Activated effector memory CD4-positive, alpha-beta T cell treated with Interleukin-2 at 50 U/mL for 16 hours (primary cell): ENCODE measurements at places on chromosomes 2 and 18.

DNA sequence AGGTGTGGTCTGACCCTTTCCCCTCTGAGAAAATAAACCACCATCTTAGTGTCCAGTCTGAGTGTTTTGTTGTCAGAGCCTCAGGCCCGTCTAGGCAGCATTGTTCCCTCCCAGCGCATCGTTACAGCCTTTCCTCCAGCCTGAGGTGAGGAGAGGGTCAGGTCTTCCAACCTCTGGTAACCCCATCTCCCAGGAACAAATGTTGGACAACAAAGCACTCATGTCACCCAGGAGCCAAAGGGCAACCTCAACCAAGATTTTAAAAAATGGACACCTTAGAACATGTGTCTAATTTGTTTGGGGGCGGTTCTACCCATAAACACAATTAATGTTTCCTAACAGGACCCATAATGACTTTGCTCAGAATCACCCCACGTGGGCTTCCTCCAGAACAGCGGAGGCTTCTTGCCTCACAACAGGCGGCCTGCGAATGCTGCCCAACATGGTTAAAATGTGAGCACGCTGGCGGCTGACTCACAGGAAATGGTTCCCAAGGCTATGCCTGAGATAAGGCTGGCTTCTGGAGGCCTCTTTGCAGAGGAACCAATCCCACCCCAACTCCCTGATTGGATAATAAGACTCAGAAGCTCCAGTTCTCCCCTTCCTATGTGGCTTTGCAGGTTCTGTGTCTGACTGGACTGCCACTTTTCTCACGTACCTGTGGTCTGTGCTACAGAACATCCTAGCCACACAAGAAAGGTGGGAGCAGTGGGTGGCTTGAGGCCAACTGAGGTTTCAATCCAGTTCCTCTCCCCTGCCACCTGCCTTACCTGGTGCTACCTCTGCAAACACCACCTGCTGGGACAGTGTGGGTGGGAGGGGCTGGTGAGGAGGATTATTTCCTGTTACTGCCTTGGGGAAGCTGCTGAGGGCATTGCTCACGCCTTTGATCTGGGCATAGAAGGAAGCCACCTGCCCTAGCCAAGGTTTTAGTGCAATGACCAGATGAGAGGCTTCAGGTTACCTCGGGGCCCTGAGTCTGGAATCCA is 108.8 kb downstream of the B3GNT2 start:
- peak; percentile 20 for DNase-seq

GRCh38 chr2:47026748-47027534 is 111.3 kb upstream of the MCFD2 start:
- no peak for DNase-seq

GRCh38 chr2:105744909-105745853 is at the start of gene NCK2:
TSS of gene NCK2 (plus strand) at chr2:105744912. CDS start at chr2:105855064, 110,152 bp downstream.
- DNase-seq, result peak; percentile 30

GRCh38 chr2:18432999-18433398 is 127.5 kb downstream of the RDH14 start:
- DNase-seq, result no peak

- DNase-seq, result no peak
Measured at GRCh38 chr2:15136639-15137038, 424.5 kb downstream of the NBAS start.

DNA sequence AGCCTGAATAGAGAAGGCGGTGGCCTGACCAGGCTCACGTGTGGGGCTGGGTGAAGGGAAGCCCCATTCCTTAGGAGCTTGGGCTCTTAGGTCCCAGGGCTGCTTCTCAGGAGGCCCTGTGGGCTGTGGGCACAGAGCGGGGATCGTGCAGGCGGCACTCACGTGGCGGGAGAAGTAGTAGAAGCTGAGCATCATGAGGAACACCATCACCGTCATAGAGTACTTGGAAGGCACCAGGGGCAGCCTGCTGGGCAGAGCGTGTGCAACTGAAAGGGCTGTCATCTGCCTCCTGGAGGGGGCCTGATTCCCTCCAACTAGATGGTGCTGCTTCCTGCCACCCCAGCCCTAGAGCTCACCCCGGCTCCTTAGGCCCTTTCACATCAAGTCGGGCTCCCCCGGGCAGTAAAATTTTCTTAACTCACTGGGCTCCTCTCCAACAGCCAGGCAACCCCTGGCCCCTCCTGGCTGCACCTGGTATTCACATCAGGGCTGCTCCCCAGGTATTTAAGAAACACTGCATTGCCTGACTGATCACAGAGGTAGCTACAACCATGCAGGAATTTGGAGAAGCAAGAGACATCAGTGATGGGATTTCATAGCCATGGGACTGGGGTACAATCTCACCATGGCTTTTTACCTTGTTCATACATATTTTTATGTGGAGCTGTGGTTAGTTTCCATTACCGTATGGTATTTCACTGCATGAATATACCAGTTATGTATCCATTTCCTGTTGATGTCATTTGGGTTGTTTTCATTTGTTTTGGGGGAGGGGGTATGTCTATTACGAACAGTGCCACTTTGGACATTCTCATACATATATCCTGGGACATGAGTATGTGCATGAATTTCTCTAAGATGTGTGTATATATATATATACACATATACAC is 32.9 kb downstream of the CENPO start:
- DNase-seq, result no peak

GRCh38 chr2:23381084-23381483 is 3.9 kb upstream of the KLHL29 start:
- DNase-seq, result no peak

GRCh38 chr18:77062518-77063003 is 70.0 kb downstream of the MBP start:
- DNase-seq, result peak; percentile 63

DNA sequence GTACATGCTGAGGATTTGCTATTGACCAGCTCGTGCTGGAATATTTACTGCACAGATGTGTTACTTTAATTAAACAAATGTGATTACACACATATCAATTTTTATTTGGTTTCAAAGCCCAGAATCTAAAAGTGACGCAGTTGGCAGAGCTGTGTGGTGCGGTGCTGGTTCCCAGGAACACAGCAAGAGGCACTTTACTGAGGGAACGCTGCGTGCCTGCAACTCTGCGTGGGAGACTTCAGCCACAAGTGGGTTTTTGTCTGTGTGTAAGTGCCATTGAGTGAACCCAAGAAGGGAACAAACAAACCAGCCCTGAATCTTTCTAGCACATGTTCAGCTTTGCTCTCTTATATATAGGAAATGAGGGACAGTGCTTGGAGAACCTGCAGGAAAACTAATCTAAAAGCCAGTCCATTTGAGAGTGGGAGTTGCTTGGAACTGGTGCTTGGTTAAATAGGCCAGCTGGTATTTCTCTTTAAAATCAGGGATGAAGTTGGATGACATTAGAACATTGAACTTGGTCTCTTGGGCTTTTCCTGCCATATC is 196.6 kb upstream of the CELF4 start:
- no peak for DNase-seq

DNA sequence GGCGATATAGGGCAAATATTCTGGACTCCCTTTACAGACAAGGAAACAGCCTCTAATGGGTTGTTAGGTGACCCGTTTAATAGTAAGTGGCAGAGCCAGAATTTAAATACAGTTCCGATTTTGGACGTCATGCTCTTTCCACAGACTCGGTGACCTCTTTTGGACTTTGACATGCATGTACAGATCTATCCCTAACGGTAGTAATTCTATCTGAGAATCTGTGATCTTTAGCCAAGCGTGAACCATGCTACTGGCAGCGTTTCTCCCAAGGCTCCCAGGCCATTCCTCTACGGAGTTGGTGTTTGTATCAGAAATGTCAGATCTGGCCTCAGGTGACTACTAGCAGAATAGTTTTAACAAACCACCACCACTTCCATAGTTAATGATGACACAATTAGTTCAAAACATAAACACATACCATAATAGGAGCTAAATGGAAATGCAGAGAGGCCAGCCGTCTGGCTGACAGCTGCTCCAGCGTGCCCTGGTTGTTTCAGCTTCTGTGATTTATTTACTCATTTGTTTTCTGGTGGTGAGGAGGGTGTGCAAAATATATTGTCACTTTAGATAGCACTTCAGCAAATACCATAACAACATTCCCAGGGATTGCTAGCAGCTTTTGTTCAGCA is 304.6 kb upstream of the LYPD1 start:
- DNase-seq, result no peak

DNA sequence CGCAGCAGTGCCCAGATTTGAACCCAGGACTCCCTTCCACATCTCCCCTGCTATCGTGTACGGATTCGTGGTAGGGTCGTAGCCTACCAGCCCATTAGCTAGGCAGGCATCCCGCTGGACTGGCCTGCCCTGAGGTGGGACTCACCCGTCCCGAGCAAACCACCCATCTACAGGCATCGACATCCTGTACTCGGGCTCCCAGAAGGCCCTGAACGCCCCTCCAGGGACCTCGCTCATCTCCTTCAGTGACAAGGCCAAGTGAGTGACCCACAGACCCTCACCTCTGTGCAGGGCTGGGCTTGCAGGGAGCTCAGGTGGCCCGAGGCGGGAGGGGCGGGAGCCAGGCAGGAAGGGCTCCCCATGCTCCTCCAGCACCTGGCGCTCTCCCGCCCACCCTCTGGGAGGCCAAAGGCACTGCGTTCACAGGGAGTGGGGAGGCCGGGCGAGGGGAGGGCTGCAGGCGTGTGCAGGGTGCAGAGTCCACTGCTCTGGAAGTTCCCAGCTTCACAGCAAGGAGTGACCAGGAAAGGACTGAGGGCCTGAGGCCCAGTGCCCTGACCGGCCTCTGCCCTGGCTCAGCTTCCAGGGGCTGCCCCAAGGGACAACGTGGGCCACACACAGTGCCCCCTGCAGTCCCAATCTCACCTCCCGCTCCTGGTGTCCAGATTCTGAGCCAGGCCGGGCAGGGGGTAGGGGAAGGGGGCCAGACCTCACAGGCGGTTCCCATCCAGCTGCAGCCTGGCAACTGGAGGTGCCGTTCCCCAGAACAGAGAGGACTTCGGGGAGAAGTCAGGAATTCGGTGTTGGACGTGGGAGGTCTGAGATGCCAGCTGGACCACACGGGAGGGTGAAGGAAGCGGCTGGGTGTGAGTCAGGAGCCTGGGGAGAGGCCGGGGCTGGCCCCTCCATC is 5.4 kb downstream of the AGXT start:
- DNase-seq, result no peak

- DNase-seq, result no peak
Measured at GRCh38 chr2:102126660-102127059, 15.9 kb upstream of the IL1R1 start.

GRCh38 chr2:9941196-9941995 is 10.1 kb upstream of the GRHL1 start:
- no peak for DNase-seq

DNA sequence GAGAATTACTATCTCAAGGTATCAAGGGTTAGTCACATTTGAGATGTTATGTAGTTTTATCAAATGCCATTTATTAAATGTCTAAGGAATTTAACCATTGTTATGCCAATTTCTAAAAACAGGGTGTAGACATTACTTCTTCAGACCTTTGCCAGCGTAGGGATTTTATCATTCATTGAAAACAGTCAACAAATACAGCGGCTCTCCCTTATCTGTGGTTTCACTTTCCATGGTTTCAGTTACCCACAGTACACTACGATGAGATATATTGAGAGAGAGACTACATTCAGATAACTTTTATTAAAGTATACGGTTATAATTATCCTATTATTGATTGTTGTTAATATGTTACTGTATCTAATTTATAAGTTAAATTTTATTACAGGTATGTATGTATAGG is 234.7 kb downstream of the TMX3 start:
- no peak for DNase-seq

DNA sequence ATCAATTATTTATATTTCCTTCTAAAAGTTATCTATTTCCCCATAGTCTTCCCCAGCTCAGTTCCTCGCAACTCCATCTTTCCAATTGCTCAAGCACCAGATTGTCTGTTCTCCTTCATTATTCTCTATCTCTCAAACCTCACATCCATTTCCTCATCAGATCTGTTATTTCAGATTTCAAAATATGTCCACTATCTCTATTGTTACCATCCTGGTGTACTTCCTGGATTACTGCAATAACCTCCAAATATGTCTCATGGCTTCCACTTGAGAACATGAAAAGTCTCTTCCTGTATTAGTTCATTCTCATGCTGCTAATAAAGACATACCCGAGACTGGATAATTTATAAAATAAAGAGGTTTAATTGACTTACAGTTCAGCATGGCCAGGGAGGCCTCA is 641.7 kb upstream of the ZEB2 start:
- DNase-seq, result no peak

- no peak for DNase-seq
Measured at GRCh38 chr2:235406430-235406829, 87.4 kb upstream of the AGAP1 start.

- no peak for DNase-seq
Measured at GRCh38 chr2:38601463-38602135, 1.1 kb downstream of the HNRNPLL start.

GRCh38 chr2:50782543-50782942 is 249.4 kb downstream of the NRXN1 start:
- no peak for DNase-seq

GRCh38 chr2:165113414-165113813 is 90.4 kb downstream of the SCN3A start:
- no peak for DNase-seq

DNA sequence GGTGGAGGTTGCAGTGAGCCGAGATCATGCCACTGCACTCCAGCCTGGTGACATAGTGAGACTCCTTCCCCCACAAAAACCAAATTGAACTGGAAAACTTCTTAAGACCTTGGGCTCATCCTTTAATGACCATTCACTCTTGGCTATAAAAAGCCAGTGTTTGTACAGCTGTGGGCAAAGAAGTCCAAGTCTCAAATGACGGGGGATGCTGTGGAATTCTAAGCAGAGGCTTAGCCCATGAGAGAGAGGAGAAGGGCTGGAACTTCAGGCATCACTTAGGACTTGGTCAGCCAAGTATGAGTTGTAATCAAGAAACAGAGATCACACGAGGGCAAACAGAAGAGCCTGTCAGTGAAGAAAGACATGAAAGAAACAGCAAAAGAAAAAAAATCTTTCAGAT is 79.3 kb upstream of the POU3F3 start:
- DNase-seq, result no peak

- DNase-seq, result no peak
Measured at GRCh38 chr18:68640861-68641260, 74.0 kb downstream of the TMX3 start.

DNA sequence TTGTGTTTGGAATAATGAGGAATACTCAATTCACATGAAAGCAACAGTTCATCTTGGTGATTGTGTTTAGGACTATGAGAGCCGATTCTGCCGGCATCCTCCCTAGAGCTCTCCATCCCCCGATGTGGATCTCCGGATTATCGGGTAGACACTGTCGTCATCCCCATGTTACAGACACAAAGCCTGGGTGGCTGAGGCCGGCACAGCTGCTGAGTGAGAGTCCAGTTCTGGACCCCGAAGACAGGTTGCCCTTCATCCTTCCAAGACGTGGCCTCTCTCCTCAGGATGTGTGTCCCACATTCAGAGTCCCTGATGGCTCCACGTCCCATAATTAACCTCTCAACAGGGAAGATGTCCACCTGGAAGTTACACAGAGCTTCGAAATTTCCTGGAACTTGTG is 129.3 kb downstream of the HDAC4 start:
- DNase-seq, result no peak

DNA sequence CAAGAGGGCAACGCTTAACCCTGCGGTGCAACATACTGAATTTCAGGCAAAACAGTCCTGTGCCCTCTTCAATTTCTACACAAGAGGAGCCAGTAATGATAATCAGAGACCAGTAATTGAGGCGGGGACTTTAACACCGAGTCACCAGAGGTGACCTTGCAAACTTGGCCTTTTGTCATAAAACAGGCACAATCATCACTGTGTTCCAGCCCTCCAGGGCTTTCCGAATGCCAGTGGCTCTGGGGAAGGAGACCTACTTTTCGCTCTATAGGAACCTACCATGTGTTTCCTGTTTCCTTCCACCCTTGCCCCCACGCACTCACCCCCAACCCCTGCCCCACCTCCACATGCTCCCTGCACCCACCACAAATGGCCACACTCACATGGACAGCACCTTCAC is 47.2 kb upstream of the LOXHD1 start:
- no peak for DNase-seq
